ENCODE measurements at places on chromosomes 1 and 21.

DNA sequence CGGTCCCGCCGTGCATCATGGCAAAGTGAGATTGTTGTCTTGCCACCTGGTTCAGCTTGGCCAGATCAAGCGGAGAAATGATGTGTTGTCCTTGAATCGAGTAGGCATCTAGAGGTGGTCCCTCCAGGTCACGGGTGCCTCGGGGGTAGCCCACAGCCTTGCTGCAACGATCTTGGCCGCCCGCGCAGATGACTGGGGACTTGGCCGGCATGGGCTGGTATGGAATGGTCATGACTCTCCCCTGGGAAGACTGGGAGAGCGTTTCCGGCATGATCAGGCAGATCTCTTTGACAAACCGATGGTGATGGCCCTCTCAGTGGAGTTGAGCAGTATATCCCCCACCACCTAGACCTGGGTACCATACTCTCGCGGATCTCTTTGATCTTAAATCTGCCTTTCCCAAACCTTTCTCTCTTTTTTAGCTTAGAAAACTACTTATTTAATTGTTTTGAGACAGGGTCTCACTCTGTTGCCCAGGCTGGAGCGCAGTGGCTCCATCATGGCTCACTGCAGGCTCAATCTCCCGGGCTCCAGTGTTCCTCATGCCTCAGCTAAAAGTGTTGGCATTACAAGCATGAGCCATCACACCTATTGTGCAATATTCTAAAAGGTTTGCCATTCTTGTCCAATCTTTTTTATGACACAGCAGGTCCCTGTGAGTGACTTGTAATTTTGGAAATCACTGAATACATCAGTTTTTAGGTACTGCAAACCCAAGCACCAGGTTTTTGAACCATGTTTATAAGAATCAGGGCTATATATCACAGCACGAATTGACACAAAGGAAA lies 9.4 kb upstream of the ELAPOR1 start:
- DNase-seq: peak; percentile 27

- DNase-seq: peak; percentile 30
Observed at GRCh38 chr1:111745675-111746613, 6.7 kb upstream of the INKA2 start.

DNA sequence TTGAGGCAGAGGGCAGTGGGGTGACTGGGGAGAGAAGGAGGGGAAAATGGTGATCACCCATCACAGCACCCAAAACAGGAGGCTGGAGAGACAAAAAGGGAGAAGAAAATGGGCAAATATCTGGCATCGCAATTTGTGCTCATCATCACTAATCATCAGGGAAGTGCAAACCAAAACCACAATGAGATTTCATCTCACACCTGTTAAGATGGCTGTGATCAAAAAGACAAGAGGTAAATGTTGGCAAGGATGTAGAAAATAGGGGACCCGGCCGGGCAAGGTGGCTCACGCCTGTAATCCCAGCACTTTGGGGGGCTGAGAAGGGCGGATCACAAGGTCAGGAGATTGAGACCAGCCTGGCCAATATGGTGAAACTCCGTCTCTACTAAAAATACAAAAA lies 74.0 kb downstream of the KIF14 start:
- DNase-seq: no peak

- no peak for DNase-seq
Observed at GRCh38 chr1:169395955-169396354, 28.0 kb downstream of the BLZF1 start.

GRCh38 chr1:116826818-116827606 lies 72.8 kb downstream of the CD2 start:
- DNase-seq: no peak

GRCh38 chr1:192546596-192547190 lies 28.9 kb upstream of the RGS1 start:
- no peak for DNase-seq

DNA sequence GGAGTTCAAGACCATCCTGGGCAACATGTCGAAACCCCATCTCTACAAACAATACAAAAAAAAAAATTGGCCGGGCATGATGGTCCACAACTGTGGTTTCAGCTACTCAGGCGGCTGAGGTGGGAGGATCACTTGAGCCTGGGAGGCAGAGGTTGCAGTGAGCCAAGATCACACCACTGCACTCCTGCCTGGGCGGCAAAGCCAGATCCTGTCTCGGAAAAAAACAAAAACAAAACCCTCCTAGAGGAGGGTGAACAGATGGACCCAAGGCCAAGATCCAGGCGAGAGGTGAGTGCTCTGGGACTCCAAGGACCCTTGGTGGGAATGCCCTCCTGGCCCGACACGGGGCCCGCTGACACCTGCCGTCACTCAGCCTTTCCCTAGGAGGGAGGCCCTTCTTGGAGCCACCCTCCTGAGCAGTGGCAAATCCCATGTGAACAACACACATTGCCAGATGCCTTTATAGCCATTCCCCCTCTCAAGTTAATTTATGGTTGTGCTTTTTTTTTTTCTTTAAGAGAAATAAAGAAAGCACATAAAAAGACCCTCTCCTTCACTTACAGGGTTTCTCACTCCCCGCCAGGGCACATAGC lies 380 bp downstream of the TFF2 start:
- DNase-seq: no peak

DNA sequence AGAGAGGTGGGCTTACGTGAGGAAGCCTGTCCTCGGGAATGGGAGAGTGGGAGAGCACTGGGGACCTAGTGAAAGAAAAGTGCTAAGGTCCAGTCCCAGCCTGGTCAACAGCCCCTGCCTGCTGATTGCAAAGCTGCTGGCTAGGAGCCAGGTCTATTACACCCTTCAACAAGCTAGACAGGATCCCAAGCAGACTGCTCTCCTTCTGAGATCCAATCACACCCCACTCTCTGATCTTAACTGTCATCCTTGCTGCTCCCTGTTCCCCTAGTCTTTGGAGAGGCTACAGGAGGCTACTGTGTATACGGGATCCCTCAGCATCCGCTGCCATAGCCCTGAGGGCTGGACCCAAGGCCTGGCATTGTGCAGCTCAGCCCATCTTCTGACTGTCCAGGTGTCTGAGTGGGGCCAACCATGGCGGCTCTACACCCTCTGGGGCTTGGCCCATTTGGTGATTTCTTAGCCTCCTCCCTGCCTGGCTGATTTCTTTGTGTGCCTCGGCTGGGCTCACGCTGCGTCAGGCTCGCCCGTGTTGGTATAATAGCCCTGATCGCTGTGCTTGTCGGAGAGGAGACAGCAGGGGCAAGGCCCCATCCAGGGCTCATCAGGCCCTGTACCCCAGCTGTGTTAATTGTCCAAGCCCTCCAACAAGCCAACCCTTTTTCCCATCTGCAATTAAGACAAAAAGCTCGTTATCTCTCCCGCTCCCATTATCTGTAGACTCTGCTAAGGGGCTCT lies 43.9 kb downstream of the NAV1 start:
- no peak for DNase-seq

DNA sequence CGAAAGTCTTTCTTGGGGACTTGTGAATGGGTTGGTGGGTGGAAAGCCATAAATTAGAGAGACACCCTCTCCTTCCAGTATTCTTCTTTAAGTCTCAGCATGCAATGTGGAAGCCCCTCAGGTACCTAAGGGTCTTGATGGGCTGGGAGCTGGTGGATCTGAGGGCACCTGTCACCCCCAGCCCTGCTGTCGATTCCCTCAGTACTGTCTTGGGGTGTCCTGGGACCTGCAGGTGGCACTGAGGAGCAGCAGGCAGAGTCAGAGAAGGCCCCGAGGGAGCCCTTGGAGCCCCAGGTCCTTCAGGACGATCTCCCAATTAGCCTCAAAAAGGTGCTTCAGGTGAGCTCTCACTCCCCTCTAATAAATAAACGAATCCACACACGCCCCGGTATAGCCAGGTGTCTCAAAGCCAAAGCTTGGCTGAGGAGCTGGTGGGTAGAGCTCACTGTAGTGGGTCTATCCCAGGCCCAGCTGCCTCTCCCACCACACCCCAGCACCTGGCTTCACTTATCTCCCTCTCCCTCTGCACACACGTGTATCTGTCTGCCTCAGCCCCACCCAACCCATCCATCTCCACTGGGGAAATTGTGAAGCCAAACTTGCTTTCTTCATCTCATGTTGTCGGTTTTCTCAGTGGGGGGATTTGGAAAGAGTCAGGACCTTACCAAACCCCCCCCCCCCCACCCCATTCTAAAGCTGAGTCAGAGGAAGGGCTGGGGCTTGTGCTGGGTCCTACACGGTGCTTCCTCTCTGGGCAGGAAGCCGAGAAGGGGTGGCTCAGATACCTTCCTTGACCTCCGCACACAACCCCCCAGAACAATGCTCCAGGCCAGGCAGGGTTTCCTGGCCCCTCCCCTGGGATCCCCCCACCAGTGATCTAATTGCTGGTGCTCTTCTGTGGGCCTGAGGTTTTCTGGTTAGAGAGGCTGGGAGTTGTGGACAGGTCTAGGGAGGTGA lies 1.6 kb downstream of the ADAM15 start:
- no peak for DNase-seq

DNA sequence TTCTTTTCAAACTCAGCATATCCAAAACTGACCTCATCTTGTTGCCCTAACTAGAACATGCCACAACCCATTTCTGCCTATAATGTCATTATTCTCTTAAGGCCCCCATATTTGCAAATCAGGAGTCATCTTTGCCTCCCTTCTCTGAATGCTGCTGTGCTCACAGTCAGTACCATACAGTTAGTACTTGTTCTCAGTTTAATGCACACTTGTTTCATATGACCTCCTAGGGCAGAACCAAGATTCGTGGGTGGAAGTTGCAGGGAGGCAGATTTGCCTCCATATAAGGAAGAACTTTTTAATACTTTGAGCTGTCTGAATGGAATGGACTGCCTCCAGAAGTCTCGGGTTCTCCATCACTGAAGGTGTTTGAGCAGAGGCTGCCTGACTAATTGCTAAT lies 9.2 kb downstream of the CAP1 start:
- DNase-seq: no peak

DNA sequence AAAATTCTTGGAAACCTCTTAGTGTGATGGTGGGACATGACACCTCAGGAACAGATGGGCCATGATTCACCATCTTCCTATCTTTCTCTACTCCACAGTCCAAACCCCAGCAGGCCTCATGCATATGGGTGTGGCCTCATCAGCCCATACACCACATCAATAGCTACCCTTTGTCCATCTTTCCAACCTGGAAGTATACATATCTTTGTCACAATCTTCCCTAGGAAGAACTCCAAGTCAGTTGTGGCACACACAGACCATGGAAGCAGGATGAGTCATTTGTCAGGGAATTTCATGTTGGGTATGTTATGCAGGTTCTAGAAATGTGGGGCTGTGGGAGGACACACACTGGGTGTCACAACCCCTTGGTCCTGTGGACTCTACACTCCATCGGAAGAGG lies 30.5 kb upstream of the CLCA4 start:
- no peak for DNase-seq

GRCh38 chr1:201112173-201112731 lies at the start of gene CACNA1S:
Gene CACNA1S (minus strand): TSS chr1:201112426. CDS start chr1:201112339, 87 bp downstream.
- DNase-seq: no peak

GRCh38 chr1:64537942-64538341 lies 68.0 kb downstream of the CACHD1 start:
- DNase-seq: no peak

GRCh38 chr1:2376261-2376741 lies 15.1 kb downstream of the MORN1 start:
- no peak for DNase-seq

GRCh38 chr1:227391211-227391610 lies 72.9 kb upstream of the CDC42BPA start:
- no peak for DNase-seq

GRCh38 chr1:55420929-55421716 lies 206.0 kb upstream of the USP24 start:
- peak; percentile 20 for DNase-seq

DNA sequence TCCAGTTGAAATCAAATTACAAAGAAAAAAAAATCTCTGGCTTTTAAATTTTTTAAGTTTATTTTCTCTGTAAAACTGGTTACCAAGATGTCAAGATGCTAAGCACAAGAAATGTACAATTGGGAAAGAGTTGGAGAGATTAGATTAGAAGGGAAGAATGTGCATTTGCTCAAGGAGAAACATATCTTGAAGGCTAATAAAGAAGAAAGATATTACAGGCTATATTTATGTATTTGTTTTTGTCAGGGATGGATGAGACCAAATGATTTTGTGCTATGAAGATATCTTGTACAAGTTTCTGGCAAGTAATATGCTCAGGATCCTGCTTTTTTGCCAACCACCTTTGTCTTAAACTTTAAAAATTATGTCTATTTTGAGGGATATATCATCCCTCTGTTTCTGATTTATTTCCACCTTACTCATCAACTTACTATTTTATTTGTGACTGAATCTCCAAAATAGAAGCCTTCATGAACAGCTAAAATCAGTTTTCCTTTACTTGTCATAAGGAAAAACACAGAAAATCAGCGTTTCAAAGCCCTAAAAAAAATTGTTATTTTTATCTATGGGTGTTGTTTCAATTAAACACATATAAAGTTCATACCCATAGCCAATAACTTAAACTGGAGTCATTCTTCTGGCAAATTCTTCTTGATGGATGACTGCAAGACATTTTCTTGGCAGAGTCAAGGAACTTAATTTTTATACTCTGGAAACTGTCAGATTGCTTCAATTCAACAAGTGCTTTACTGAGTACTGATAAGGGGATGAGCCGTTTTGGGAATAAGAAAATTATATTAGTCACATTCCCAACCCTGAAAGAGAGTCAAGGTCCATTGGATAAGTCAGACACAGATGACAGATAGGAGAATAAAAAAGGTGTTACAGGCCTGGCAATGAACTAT lies 141.8 kb downstream of the CTH start:
- DNase-seq: no peak

DNA sequence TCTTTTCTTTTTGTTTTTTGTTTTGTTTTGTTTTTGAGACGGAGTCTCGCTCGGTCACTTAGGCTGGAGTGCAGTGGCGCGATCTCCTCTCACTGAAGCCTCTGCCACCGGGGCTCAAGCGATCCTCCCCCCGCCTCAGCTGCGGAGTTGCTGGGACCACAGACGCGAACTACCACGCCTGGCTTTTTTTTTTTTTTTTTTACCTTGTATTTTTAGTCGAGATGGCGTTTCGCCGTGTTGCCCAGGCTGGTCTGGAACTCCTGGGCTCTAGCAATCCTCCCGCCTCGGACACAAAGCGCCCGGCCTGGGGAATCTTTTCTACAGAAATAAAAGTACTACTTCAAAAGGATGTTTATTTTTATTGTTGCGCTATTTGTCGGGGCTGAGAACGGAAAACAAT lies 1.1 kb upstream of the SETDB1 start:
- DNase-seq: no peak

GRCh38 chr1:110308247-110308646 lies 30.9 kb upstream of the RBM15 start:
- peak; percentile 70 for DNase-seq

DNA sequence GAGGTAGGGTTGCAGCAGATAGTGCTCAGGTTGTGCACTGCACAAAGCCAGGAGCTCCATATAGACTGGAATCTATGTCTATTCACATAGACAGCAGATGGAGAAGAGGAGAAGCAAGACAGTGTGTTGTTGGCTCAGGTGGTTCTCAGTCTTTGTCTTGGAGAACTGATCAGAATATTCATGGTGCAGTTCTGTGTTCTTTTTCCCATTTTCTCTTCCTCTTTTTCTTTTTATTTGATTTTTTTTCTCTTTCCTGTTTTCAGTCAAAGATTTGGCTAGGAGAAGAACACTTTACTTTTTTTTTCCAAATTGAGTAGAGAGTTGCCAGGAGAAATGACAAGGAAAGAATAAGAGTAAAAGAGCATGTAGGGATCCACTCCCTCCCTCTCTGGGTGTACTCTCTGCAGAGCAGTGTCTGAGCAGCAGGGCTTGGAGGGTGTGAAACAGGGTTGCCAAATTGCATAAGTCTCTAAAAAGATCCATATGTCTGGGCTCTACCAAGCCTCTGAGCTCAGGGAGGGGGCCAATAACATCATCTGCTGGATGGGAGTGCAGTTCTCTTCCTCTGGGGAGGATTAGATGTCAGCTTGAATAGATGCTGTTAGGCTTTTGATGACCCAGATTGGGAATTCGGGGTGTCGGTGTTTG lies 8.7 kb upstream of the CD34 start:
- no peak for DNase-seq
